ENCODE measurements at places on chromosomes 16 and 17.

- no peak for DNase-seq
Observed at GRCh38 chr16:52932321-52932720, 120.4 kb downstream of the CHD9NB start.

DNA sequence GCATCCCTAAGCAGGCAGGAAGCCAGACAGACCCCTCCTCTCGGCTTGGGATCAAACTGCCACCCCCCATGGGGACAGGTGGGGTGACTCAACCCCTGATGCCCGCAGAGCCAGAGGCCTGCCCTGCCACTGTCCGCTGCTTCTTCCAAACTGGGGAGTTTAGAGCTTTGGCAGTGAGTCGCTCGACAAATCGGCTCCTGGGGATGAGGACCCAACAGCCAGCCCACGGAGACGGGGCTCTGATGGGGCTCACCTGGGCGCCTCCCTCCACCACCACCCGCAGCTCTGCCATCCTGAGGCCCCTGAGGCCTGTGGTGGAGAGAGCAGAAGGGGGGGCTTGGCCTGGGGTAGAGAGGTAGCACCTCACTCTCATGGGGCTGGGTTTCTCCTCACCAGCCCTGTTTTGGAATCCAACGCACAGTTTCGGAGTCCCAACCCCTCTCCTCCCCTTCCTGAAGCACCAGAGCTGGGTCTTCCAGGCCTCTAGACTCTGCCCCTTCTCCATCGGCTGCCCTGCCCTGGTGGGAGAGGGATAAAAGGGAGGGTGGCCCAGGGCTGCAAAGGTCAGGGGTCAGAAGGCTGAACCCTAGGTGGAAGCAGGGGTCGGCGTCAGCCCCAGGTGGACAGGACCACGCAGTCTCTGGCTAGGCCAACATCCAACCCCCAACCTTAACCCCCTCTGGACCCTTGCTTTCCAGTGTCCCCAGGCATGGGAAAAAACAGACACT is 5.8 kb downstream of the PRSS22 start:
- DNase-seq = no peak

DNA sequence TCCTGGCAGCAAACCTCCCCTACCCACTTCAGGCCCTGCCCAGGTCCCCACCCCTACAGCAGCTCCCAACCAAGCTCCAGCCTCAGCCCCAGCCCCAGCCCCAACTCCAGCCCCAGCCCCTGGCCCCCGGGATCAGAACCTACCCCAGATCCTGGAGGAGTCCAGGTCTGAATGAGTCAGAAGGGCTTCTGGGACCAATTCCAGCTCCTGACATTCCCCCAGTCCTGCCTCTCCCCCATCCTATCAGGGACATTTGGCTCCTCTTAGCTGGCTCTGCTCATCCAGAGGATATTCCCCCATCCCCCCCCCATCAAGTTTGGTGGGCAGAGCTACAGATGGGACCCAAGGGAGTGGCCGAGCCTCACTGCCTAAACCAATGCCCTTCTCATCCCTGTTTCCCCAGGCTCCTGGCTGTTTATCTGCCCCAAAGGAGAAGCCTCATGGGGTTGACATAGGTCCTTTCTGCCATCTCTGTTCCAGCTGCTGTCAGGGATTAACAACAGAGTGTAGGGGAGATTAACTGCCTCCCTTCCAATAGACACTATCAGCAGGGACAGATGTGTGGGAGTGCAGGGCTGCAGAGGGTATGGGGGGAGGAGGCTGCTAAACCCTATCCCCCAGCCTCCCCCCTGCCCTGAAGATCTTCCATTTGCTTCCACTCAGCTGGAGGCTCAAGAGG is 16.5 kb downstream of the CNTNAP1 start:
- no peak for DNase-seq

GRCh38 chr16:75997606-75998005 is 271.3 kb upstream of the CPHXL start:
- no peak for DNase-seq

- DNase-seq = no peak
Observed at GRCh38 chr16:50440991-50441390, 72.2 kb upstream of the BRD7 start.

GRCh38 chr16:6110346-6110745 is 1012.8 kb upstream of the EEF2KMT start:
- DNase-seq = no peak

DNA sequence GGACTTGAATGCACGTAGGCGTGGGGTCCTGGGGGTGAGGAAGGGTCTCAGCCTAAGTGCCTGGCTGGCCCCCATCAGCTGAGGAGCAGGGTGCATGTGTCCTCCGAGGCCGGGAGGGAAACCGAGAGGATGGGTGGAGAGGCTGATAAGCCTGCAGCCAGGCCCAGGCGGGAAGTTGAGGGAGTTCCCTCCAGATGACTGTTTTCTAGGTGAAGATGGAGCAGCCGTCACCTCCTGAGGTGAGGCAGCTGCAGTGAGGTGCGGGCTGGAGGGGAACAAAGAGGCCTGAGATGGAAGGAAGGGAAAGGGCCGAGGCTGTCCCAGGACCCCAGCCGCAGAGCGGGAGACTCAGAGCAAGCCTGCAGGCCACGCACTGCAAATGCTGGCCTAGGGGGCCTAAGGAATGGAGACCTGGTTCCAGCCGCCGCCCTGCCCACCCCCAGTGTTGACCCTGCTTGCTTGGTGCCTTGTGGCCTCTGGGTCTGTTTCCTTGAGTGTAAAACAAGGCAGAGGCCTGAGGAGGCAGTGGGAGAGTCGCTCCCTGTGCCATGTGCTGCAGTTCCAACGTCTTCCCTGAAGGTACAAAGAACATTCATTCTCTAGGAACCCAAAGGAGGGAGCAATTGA is 3.0 kb downstream of the PECAM1 start:
- DNase-seq = no peak

GRCh38 chr16:86355531-86355930 is 154.8 kb upstream of the FOXF1 start:
- DNase-seq = no peak

DNA sequence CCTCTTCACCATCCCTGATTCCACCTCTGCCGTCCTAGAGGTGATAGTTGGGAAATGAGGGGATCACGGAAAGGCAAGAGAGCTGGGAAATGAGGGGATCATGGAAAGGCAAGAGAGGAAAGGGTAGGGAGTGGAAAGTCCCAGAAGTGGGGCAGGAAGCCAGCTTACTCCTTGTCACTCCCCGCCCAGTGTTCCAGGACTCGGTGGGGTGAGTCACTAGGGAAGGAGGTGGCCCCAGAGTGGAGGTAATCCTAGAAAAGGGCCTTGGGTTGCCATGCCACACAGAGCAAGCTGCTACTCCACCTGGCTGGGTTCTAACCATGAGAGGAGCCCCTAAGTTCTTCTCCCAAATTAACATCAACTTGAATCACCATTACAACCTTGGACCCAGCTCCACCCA is 14.8 kb downstream of the ALOXE3 start:
- no peak for DNase-seq

DNA sequence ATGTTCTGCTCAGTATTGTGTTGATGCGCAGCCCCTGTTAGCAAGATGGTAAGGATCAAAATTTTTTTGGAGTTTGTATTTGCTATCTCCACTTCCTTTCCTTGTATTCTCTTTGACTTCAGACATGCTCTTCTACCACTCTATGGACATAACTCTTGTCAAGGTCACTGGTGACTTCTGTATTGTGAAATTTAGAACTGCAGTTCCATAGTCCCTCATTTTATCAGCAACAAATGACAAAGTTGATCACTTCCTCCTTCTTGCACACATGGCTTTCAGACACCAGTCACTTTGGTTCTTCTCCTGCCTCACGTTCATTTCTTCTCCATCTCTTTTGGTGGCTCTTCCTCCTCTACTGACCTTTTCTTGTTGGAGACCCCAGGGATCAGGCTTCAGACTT is 21.1 kb downstream of the COX11 start:
- DNase-seq = no peak

- no peak for DNase-seq
Observed at GRCh38 chr17:6558932-6559752, 2.8 kb upstream of the PITPNM3 start.

- DNase-seq = no peak
Observed at GRCh38 chr16:9817586-9817985, 364.6 kb downstream of the GRIN2A start.

GRCh38 chr16:75181630-75182029 is 25.3 kb downstream of the CTRB2 start:
- DNase-seq = no peak

- DNase-seq = no peak
Observed at GRCh38 chr17:68924793-68925720, 30.1 kb downstream of the ABCA8 start.

GRCh38 chr16:20249211-20249610 is 78.1 kb downstream of the GP2 start:
- DNase-seq = no peak

GRCh38 chr16:15770512-15770911 is 86.3 kb downstream of the MYH11 start:
- no peak for DNase-seq

GRCh38 chr17:48037036-48037837 is at the start of gene COPZ2:
Gene COPZ2 (minus strand): TSS chr17:48037797. CDS start chr17:48037777, 20 bp downstream.
- DNase-seq = no peak

DNA sequence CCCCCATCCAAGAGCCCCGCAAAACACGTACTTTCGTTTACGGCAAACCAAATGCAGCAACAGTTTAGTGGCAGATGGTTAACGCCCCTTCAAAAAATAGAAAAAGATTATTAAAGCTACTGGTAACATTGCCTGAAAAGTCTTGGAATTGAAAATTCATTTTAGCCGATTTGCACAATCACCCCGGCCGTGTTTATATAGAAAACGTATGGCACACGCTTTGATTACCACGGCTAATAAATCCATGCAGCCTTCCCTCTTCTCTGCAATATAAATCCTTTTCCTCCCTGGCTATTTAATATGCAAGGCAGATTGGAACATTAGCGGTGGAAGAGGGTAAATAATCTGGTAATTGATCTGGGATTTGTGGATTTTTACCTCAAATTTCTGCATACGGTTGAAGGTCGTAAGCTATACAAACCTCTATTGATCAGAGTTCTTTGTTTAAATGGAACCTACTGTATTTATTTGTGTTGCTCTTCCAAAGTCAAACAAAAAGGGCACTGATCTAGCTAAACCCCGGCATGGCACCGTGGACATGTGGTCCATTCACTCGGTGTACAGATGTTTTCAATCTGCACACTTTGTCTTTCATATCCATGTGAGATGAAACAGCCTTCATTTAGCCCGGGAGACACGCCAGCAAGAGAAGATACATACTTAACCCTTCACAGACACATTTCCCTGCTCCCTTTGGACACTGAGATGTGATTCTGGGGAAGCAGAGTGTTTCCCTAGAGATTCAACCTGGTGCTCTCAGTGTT is 238.1 kb upstream of the MAF start:
- no peak for DNase-seq

Measured in esophagus squamous epithelium (tissue), 5 donors.